ENCODE measurements at places on chromosomes 12 and 14.
A peak's percentile ranks its signal among the peaks of the same experiment; 100 is the strongest.

DNA sequence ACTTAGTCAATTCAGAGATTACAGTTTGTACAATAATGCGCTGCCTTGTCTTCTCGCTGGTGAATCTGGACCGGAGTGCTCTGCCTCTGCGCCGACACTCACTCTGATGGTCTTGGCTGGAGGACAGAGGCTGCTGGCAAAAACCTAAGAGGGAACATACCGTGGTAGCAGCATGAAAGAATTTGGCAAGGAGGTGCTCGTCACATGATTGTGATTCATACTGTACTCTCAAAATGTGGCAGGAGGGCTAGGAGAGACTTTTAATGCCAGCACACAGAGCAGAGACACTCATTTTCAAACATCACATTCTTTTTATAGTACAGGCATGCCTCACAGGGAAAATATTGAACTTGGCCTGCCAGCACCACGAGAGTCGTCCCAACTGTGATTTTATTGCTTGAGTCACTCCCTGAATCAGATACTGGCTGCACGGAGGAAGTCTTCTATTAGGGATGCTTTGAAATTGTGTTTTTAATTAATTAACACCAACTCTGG, 67.8 kb downstream of the HMGA2 start:
- DNase-seq, result peak; percentile 100

DNA sequence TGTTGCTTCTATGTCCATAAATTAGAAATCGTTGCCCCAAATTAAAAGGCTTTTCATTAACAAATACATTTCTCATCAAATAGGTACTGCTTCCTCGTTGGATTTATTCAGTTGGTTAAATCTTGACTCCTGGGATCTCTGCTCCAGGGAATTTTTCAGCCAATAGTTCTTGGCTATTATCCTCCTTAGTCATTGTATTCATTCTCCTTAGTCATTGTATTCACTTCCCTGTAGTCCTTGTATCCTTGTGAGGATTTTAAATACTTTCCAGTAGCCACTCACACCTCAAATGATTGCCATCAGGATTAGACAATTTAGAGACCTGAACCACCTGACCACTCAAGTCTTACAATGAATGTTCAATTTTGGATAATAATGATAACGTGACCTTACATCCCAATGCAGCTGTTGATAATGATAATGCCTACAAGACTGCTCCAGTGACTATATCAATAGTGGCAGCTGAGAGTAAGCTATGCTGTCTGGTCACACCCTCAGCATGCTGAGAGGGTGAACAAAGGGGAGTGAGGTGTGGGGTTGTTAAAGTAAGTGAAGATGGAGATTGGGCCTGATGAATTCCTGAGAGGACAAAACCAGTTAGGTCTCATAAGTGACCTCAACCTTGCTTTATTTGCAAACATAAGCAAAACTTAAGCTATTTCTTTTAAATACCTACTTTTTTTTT, 193.7 kb upstream of the RTL1 start:
- DNase-seq, result no peak

GRCh38 chr12:118536306-118536906, 160.1 kb downstream of the SUDS3 start:
- DNase-seq, result no peak

GRCh38 chr12:12019881-12020280, 50.9 kb upstream of the BCL2L14 start:
- no peak for DNase-seq

DNA sequence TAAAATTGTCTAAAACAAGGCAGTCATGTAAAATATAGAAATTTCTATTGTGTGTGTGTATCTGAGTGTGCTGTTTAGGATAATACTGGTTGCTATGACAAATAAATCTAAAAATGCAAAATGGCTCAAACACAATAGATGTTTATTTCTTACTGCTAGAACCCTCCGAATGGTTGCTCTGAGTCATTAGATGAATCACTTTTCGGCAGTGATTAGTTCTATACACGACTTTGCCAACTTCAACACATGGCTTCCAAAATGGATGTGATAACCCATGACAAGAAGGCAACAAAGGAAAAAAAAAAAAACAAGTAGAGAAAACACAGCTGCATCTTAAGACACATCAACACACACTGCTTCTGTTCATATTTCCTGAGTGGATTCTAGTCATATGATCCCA, 729.2 kb downstream of the AACS start:
- no peak for DNase-seq

DNA sequence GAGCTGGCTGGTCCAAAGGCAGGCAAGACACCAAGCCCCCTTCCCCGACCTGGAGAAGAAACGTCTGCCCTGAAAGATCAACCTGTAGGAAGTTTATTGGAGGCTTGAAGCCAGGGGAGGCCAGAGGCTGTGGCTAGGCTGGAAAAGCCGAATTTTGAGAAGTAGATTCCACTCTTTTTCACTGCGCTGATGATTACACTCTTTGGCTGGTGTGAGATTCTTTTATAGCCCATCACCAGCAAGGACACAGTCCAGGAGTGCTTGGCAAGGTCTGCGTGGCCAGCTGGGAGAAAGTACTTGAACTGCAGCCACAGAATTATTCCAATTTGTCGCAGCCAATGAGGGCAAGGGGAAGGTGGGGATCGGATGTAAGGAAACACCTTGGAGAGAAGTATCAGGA, 45.0 kb downstream of the SYNE3 start:
- no peak for DNase-seq

DNA sequence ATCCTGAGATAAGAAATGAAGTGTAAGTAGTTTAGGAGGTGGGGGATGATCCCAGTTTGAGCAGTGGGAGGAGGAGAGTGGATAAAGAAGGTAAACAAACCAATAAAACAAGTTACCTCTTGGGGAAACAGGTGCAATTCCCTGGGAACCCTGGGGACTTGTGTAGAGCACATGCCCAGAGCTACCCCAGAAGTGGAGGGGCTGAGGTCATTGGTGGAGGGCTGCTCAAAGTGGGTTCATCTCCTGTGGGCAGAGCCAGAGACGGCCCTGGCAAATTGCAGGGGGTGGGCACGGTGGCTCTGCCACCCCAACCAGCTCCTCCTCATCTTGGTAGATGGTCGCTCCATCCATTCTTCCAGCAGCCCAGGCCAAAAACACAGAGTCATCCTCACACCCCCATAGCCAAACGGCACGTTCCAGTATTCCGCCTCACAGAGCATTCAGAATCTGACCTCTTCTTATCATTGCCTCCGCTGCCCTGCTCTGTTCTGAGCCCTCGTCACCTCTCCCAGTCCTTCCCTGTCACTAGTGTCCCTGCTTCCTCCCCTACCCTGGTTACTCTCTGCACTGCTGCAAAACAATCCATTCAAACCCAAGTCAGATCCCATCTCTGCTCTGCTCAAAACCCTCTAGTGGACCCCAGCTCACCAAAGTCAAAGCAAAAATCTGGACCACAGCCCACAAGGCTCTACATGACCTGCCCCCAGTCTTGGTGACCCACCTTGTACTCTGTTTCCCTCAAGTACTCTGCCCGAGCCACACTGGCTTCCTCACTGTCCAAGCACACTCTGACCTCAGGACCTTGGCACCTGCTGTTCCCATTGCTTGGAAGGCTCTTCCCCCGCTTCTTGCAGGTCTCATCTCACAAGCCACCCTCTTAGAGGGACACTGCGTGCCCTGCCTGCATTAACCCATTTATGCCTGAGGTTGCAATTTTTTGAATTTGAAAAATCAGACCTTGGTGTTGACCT, 5.5 kb downstream of the CYP46A1 start:
- no peak for DNase-seq

DNA sequence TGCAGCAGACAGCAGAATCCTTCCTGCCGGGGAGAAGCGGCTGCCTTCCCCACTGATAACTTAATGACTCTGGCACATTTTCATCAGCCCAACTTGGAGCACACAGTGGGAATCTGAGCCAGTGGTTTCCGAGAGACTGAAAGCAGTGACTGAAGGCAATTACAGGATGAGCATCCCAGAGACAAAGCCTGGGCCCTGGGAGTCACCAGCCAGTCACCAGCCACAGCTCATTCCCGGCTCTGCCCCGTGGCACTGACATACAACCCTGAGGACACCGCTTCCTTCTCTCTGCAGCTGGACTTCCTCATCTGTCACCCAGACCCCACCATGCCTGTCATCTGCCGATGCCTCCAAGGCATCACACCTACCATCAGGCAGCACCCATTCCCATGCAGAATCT, 192.3 kb downstream of the DPF3 start:
- DNase-seq, result no peak

- no peak for DNase-seq
Observed at GRCh38 chr12:121955258-121956237, 37.2 kb downstream of the CFAP251 start.

GRCh38 chr14:61438036-61438435, 116.7 kb downstream of the PRKCH start:
- no peak for DNase-seq

DNA sequence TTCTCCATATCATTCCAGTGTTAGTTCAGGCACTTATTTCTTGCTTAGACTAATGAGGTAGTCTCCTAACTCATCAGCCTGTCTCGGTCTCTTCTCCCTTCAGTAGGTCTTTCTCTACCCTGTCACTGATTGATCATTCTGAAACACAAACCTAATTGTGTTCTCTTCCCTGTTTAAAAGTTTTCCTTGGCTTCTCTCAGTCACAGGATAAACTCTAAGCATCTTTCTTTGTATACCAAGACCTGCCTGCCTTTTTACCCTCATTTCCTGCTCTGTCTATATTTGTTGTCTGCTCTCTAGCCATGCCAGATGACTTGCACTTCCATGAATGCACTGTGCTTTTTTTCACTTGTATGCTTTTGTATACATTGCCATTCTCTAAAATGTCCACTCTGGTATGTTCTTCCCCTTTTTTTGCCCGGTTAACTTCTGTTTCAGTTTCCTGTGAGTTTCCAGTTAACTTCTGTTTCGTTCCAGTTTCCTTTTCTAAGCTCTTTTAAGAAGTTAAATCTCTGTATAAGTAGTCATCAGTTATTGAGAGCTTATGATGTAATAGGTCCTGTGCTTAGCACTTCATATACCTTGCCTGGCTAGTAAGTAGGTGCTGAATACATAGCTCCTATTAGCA, 12.8 kb downstream of the DIP2B start:
- DNase-seq, result peak; percentile 39

DNA sequence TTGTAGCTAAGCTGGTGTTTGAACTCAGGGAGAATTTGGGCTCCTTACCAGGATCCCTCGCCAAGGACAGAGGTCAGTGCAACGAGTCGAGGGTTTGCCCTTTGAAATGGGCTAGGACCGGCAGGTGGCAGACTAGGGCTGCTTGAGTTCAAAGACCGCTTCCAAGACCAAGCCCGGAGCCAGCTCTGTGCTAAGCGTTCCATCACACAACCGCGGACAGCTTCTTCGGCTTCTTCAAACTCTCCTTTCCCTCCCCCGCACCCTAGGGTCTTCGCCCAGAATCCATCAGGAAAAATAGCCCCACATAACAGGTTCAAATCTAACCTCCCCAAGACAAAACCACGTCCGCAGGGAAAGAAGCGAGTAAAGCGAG, 705 bp upstream of the FLVCR2 start:
- peak; percentile 71 for DNase-seq

- no peak for DNase-seq
Observed at GRCh38 chr12:97968641-97969197, 506.1 kb downstream of the RMST start.

DNA sequence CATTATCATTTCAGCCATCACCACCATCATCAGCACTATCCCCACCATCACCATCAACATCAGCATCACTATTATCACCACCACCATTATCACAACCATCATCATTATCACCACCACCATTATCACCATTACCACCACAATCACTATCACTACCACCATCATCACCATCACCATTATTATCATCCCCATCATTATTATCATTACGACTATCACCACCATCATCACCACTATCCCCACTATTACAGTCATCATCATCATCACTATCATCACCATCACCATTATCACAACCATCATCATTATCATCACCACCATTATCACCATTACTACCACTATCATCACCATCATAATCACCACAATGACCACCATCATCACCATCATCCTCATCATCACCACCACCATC, 50.4 kb upstream of the CMKLR1 start:
- DNase-seq, result no peak

- DNase-seq, result no peak
Observed at GRCh38 chr14:64278458-64278857, 15.7 kb downstream of the ESR2 start.

- no peak for DNase-seq
Observed at GRCh38 chr12:90174198-90174510, 465.5 kb upstream of the ATP2B1 start.

DNA sequence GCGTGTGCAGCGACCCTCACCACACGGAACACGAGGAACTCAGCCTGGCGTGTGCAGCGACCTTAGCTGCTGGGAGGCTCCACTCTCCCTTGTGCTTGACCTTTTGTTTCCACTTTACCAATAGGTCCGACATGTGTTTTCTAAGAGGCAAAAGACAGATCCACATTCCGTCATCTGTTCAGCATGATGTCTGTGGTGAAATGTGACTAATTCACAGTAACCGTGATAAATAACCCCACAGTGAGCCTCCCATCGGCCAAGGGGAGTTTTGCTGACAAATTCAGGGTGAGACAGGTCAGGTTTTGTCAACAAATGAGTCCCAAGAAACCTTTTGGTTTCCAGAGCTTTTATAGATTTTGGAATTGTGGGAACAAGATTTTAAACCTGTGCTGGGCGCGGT, 55.9 kb downstream of the MOK start:
- DNase-seq, result no peak

- peak; percentile 65 for DNase-seq
Observed at GRCh38 chr14:88613552-88614010, 50.7 kb downstream of the ZC3H14 start.

GRCh38 chr12:20132818-20133217, 235.5 kb upstream of the PDE3A start:
- DNase-seq, result no peak
